ENCODE measurements at places on chromosomes 16 and 17. TPM values are rescaled to one million over a fixed set of nuclear protein-coding genes. Genes with fewer than 3 reads are reported as not detected.

Gene TTLL6
- polyA plus RNA-seq: 0.50 TPM

Gene CNGB1
- 0.27 TPM for polyA plus RNA-seq

Gene HCRT
- polyA plus RNA-seq: not detected

Gene CMTM1
- 5.7 TPM for polyA plus RNA-seq

Gene AOC3
- 5.8 TPM for polyA plus RNA-seq

DNA sequence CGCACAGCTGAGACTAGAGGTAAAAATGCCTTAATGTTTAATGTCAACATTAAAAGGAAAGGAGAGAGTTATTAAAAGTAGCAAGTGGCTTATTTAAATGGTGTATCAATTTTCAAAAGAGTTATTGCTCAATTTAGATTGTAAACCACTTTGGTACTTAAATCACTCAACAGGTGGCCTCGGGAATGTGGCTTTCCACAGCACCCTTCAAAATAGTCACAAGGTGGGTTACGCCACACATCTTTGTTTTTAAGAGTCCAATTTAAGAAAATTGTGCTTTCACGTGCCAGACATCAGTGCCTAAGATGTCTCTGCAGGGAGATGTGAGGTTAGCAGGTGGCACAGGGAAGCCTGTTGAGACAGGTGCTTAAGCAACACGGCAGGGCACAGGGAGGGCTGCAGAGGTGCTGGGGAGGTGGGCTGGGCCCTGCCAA lies 27.5 kb upstream of the ADCY7 start:
- DNase-seq: no peak

Gene TLCD3A
- 29.2 TPM for polyA plus RNA-seq

Gene CES5A
- polyA plus RNA-seq: 0.37 TPM

DNA sequence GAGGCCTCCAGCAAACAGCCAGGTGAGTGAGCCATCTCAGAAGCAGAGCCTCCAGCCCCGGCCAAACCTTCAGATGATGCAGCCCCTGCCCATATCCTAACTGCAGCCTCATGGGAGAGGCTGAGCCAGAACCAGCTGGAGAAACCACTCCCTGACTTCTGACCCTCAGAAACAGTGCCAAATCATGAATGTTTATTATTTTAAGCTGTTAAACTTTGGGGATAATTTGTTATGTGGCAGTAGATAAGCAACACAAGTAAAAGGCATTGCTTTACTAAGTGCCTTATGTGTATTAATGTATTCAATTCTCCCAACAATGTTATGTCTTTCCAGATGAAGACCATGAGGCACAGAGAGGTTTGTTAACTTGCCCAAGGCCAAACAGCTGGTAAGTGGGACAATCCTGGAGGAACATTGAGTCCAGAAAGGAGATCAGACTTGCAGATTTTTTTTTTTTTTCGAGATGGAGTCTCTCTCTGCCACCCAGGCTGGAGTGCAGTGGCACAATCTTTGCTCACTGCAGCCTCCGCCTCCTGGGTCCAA lies 59.6 kb downstream of the SOCS1 start:
- DNase-seq: no peak

- no peak for DNase-seq
Observed at GRCh38 chr17:1897105-1897656, 67.4 kb downstream of the RPA1 start.

DNA sequence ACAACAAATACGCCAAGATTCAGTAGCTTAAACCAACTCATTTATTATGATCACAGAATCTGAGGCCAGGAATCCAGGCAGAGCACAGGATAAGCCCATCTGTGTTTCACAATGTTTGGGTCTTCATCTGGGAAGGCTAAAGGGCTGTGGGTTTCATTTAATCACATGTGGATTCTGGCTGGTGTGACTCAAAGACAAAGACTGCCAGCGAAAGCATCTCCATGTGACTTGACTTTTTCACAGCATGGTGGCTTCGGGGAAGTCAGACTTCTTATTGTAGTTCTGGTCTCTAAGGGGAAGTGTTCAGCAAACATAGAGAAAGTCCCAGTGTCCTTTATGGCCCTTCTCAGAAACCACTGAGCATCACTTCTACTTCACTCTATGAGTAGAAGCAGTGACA lies 1014.4 kb upstream of the GOT2 start:
- DNase-seq: no peak

Measured in right renal pelvis (tissue), 4 donors.